Amniotic stem cell (primary cell): ENCODE measurements at places on chromosomes 12 and 14.

GRCh38 chr12:5068619-5069018 is 24.9 kb downstream of the KCNA5 start:
- DNase-seq, result no peak

GRCh38 chr12:45666396-45666795 is 63.1 kb upstream of the ARID2 start:
- no peak for DNase-seq

DNA sequence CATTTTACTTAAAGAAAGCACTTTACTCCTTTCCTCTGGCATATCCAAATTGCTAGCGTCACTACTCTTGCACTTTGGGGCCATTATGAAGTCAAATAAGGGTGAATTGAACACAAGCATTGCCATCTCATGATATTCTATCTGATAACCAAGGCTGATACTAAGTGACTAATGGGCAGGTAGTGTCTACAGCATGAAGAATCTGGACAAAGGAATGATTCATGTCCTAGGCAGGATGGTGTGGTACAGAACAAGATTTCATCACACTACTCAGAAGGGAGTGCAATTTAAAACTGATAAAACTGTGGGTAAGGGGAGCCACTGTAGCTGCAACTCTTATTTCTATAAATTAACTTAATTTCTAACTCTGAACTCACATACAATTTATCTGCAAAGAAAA is 7.7 kb upstream of the SLC6A15 start:
- no peak for DNase-seq

- no peak for DNase-seq
These were observed 876 bp downstream of the LUM start for GRCh38 chr12:91110311-91110924.

DNA sequence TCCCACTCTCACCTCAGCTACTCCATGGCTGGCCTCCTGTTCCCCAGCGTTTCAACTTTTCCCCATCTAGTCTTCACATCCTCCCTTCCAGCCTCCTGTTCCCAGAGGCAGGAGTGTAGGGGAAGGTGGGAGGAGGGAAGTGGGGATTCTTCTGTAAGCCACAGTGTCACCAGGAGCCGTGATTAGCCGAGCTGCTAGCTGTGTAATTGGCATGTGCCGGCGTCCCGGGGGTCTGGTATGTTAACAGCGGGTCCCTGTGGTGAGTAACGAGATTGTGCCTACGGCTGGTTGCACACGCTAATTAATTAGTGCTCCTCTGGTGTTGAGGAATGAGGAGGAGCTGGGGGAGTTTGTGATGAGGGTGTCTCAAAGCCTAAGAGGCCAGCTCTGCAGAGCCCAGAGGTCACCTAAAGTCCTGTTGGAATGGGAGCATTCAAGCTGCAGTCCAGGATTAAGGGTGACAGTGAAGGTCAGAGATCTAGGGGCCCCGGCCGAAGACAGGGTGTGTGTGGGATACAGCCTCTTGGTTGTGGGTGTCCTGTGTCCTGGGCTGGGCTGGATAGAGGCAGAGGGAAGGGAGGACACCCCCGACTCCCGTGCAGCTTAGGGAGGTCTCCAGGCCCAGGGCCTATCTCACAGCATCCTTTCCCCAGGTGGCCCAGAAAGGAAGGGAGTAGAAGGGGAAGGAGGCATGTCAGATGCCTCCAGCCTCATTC is 10.0 kb upstream of the CALCOCO1 start:
- no peak for DNase-seq

- no peak for DNase-seq
These were observed 1.5 kb upstream of the TEX52 start for GRCh38 chr12:2858334-2858733.

GRCh38 chr12:66309606-66310005 is 7.3 kb downstream of the HELB start:
- no peak for DNase-seq

- DNase-seq, result no peak
These were observed 63.9 kb downstream of the TGFB3 start for GRCh38 chr14:75917946-75918335.

GRCh38 chr12:98769068-98769467 is 124.0 kb downstream of the APAF1 start:
- no peak for DNase-seq

GRCh38 chr12:45034861-45035265 is 16.0 kb downstream of the DBX2 start:
- no peak for DNase-seq
